CD8-positive, alpha-beta T cell (primary cell): ENCODE measurements at places on chromosomes 4 and X. TPM values are rescaled to one million over a fixed set of nuclear protein-coding genes. Genes with fewer than 3 reads are reported as not detected.

S100P gene
- total RNA-seq, result 1.5 TPM

GRK4 gene
- 1.3 TPM for total RNA-seq

AMBN gene
- total RNA-seq, result not detected

TRIM60 gene
- total RNA-seq, result not detected

KCNIP4 gene
- total RNA-seq, result not detected

TDO2 gene
- not detected for total RNA-seq

PNMA3 gene
- total RNA-seq, result 2.3 TPM

EREG gene
- 0.25 TPM for total RNA-seq

TRIM75 gene
- total RNA-seq, result not detected

IL13RA2 gene
- total RNA-seq, result not detected

CT45A2 gene
- total RNA-seq, result not detected

SPIN2A gene
- 0.61 TPM for total RNA-seq

EOLA2 gene
- 43.7 TPM for total RNA-seq

ADH6 gene
- not detected for total RNA-seq

CAPN6 gene
- total RNA-seq, result not detected

NPY5R gene
- not detected for total RNA-seq

PLAC8 gene
- 234 TPM for total RNA-seq

UGT2A1 gene
- not detected for total RNA-seq

NSUN7 gene
- total RNA-seq, result 0.35 TPM

SASH3 gene
- total RNA-seq, result 76.8 TPM

HTN3 gene
- total RNA-seq, result not detected

SHISA3 gene
- not detected for total RNA-seq

AMTN gene
- not detected for total RNA-seq

EPGN gene
- not detected for total RNA-seq

RNF175 gene
- total RNA-seq, result 0.58 TPM

PNMA6A gene
- 0.22 TPM for total RNA-seq

NOP14 gene
- total RNA-seq, result 23.9 TPM

OPHN1 gene
- total RNA-seq, result not detected

GPM6B gene
- not detected for total RNA-seq

ZNF595 gene
- 6.4 TPM for total RNA-seq

PFKFB1 gene
- total RNA-seq, result 0.25 TPM

CCNB3 gene
- 0.49 TPM for total RNA-seq

ZNF157 gene
- total RNA-seq, result 0.43 TPM

FAM200B gene
- total RNA-seq, result 14.8 TPM

MAGEE2 gene
- total RNA-seq, result not detected

RBMX gene
- total RNA-seq, result 306 TPM

CLNK gene
- not detected for total RNA-seq

SPANXA2 gene
- total RNA-seq, result not detected

NLRP2B gene
- not detected for total RNA-seq

FTSJ1 gene
- 67.4 TPM for total RNA-seq

TMEM185A gene
- 11.3 TPM for total RNA-seq

REELD1 gene
- total RNA-seq, result 0.38 TPM

RTL3 gene
- total RNA-seq, result not detected

ARL9 gene
- total RNA-seq, result 0.19 TPM

IL2 gene
- total RNA-seq, result 1.1 TPM

EDNRA gene
- total RNA-seq, result not detected

PPP4R3C gene
- not detected for total RNA-seq

TMEM31 gene
- not detected for total RNA-seq

AFP gene
- total RNA-seq, result not detected

CXCL11 gene
- not detected for total RNA-seq

HS6ST2 gene
- total RNA-seq, result not detected

MAP3K15 gene
- not detected for total RNA-seq

HPSE gene
- total RNA-seq, result 1.3 TPM

KIAA1210 gene
- not detected for total RNA-seq

NEUROG2 gene
- total RNA-seq, result not detected

PRDX4 gene
- 2.2 TPM for total RNA-seq

DCAF8L2 gene
- total RNA-seq, result not detected

GYPB gene
- total RNA-seq, result not detected

CXorf51B gene
- not detected for total RNA-seq

GUCY1B1 gene
- not detected for total RNA-seq
